ENCODE measurements at places on chromosomes 16 and 17. TPM values are rescaled to one million over a fixed set of nuclear protein-coding genes. Genes with fewer than 3 reads are reported as not detected.
A peak's percentile ranks its signal among the peaks of the same experiment; 100 is the strongest.

DNA sequence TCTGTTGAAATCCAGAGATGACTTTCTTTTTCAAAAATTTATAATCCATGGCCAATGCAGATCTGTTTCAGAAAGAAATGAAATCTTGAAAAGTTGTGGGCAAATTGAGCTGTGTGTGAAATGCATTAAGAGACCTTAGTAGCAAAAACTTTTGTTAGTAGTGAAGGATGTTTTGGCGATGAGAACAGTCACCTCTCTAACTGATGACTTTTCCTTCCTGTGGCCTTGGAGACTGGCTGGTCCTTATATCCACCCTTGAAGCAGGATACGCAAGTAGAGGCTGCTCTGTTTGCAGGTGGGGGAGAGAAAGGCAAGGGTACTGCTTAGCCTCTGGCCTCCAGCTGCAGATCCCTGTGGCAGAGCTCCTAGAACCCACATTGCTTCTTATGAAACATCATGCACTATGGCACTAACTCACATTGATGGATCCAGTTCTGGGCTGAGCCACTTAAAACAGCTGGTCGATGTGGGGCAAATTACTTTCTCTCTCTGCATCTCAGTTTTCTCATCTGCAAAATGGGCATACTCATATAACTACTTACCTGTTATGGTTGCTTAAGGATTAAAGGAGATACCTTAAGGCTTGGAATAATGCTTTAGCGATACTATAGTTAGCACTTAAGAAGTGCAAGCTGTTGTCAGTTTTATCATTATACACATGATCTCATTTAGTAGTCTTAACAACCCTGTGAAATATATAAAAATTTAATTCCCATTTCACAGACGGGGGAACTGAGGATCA is 89.3 kb downstream of the SDR42E1 start:
- DNase-seq = no peak

- DNase-seq = no peak
Measured at GRCh38 chr17:76633628-76634328, 9.8 kb downstream of the ST6GALNAC1 start.

GRCh38 chr17:11921296-11921695 is 76.0 kb downstream of the ZNF18 start:
- no peak for DNase-seq

GRCh38 chr17:66240013-66240412 is 10.8 kb upstream of the APOH start:
- DNase-seq = no peak

DNA sequence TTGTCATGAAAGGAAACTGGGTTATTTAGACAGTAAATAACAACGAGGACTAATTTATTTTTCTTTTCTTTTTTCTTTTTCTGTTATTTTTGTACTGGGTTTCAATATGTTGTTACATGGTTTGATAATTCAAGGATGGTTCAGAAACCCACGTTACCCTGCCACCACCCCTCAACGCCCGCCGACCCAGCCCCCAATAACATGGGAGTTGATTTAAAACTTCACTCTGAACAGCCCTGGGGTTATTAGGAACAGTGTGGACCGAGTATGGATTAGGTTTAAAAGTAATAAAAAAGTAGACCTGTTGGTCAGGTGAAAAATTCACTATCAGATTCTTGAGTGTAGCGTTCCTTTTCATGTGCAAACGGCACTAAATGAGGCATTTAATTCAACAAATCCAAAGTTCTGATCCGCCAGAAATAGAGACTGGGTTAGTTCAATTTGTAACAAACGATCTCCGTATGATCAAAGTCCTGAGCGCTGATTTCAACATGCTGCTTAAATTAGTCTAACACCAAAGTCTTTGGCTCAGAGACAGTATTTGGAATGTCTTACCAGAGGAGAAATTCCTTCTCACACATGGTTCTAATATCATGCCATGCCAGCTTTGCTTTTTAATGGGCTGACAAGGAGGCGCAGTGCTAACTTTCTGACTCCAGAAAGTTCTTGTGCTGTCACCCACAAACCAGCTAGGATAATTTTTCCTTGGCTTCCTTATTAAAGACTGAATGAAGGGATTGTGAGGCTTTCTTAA is 173.1 kb upstream of the IRX3 start:
- no peak for DNase-seq

GRCh38 chr17:8726941-8727555 is 17.6 kb downstream of the CCDC42 start:
- no peak for DNase-seq

DNA sequence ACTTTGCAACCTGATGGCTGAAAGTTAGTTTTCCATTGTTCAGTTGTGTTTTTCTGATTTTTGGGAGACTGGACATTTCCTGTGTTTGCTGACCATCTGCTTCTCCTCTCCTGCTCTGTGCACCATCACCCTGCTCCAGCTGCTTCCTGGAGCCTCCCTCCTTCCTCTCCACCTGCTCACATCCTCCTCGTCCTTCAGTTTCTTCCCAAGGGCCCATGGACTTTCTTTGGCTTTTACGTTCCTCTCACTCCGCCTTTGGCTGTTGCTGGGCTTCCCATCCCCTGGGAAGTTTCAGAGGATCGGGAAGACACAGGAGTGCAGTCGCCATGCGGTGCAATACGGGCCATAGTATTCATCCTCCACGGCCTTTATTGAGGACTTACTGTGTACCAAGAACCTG is 61.6 kb downstream of the TNFRSF13B start:
- no peak for DNase-seq

DNA sequence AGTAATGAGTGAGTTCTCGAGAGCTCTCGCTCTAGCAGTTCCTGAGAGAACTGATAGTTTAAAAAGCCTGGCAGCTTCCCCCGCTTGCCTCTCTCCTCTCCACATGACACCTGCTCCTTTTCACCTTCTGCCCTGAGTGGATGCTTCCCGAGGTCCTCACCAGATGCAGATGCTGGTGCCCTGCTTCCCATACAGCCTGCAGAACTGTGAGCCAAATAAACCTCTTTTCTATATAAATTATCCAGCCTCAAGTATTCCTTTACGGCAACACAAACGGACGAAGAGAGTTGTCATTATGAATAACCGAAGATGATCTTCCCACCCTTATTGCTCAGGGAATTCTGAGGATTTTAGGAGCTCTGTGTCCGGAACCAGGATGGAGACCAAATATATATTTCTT is 41.9 kb upstream of the ZCCHC14 start:
- no peak for DNase-seq

GRCh38 chr16:28563218-28563617 is 9.5 kb downstream of the SGF29 start:
- DNase-seq = no peak

DNA sequence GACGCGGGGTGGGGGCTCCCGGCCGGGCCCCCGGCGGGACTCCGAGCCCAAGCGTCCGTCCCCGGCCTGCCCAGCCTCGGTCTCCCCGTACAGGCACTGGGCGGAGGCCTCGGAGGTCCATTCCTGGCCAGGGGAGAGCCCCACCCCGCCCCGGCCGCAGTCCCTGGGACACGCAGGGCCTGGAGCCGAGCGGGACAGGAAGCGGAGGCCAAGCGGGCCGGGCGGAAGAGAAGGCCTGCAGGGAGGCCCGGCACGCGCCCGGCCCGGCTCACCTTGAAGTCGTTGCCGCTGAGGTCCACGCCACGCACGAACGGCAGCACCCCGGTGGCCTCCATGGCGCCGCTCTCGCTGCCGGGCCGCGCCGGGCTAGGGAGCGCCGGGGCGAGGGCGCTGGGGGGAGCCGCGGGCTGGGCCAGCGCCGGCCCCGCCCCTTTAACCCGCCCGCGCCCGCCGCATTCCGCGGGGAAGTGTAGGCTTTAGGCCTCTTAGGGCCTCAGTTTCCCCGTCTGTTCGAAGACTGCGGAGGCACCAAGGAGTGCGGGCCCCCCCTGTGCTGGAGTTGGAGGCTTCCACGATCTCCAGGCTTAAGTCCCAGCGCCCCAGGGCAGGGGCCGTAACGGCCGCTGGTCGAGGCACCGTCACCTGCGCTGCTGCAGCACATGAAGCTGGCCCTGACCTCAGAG is at the start of gene FLII:
Gene FLII (minus strand): TSS at position 383 of the 683 bp plus-strand sequence. CDS start 48 bp downstream, at position 335.
- DNase-seq = peak; percentile 28

DNA sequence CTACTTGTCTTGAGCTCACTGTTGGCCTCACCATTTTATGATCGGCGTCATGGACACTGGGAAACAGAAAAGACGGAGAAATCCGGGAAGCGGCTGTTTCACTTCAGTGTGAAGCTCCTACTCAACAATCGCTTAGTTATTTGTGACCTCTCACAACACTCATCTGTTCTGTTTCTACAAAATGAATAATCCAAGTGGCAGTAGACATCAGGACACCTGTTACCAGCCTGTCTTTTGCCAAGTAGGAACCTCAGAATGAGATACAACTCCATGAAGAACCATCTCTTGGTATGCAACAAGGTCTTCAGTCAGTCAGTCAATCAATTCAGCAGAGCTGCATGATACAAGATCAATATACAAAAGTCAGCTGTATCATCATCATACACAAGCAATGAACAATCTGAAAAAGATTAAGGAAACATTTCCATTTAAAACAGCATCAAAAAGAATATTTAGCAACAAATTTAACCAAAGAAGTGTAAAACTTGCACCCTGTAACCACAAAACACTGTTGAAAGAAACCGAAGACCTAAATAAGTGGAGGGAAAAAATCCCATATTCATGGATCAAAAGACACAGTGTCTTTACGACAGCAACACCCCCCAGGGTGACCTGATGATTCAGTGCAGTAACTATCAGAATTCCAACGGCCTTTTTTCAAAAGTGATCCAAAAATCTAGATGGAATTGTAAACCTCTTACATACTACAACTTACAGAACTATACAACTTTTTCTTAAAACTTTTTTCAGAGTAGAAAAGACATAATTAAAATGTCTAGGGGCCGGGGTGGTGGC is 63.4 kb downstream of the ANKRD11 start:
- no peak for DNase-seq

- DNase-seq = no peak
Measured at GRCh38 chr16:57514791-57515600, 21.4 kb downstream of the CCDC102A start.

GRCh38 chr17:67995570-67996263 is 552 bp downstream of the C17orf58 start:
- DNase-seq = no peak

- no peak for DNase-seq
Measured at GRCh38 chr16:85146532-85146797, 34.2 kb upstream of the CIBAR2 start.

- DNase-seq = peak; percentile 68
Measured at GRCh38 chr16:3654249-3654991, at the start of gene DNASE1. Gene DNASE1, plus strand, starts transcription at chr16:3654691. Its CDS starts 683 bp downstream, at chr16:3655374.

- DNase-seq = no peak
Measured at GRCh38 chr16:49058382-49058781, 223.3 kb downstream of the CBLN1 start.

- no peak for DNase-seq
Measured at GRCh38 chr17:42562388-42563142, 617 bp downstream of the COASY start.

- peak; percentile 80 for DNase-seq
Measured at GRCh38 chr17:82021107-82021899, 1.4 kb downstream of the CENPX start.

DNA sequence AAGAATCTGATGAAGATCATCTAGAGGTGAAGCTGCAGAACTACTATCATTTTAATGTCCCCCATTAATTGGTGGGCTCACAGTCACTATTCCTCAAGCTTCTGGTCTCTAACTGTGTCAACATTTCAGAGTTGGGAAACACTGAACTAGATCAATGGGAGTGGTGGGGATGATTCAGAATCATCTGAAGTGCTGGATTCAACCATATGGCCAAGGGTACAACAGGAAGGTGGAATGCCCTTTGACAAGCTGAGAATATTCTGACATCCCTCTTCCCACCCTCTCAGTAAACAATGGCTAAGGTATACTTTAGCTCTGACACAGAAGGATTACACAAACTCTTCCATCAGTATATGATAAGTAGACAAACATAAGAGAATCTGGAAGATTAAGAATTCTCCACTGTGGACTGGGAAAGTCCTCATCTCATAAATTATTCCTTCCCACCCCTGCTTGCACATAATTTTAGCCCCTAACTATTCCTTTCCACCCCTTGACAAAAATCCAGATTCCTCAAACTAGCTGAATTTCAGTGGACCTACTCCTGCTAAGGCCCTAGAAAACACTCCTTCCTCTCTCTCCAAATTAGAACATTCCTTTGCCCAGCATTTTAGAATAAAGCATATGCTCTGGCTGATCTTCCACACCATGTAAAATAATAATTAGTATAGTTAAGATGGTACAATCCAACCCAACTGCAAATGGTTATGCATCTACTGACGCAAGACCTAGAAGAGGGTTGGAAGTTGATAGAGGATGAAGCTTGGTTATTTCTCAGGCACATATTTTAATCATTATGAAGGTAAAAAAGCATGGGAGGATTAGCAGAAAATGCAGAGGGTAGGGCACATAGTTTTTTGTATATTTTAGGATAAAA is 16.3 kb upstream of the RFFL start:
- DNase-seq = no peak

GRCh38 chr17:3894911-3895343 is 2.1 kb upstream of the CAMKK1 start:
- DNase-seq = peak; percentile 64

DNA sequence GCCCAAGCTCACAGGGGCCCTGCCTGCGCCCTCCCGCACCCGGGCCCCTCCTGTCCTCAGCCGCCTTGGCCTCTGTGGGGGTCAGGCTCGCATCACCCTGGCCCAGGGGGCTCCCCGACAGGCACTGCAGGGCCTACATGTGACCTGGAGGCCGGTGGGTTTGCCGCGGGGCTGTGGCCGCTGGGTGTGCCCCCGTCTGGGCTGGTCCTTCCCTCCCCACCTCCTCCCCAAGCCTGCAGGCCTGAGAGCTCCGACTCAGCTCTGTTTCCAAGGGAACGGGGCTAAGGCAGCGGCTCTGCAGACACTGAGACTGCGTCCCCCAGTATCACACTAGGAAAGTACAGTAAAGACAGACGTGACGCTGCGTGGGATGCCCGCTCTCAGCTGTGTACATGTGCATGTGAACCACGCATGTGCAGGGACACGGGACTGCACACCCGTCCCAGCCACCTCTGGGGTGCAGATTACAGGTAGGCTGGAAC is 16.5 kb upstream of the WDR45B start:
- DNase-seq = no peak

KRTAP9-8 gene
- total RNA-seq = not detected

TPSG1 gene
- total RNA-seq = 1.6 TPM

CHST4 gene
- 586 TPM for total RNA-seq

PRSS53 gene
- 4.5 TPM for total RNA-seq

OR3A2 gene
- total RNA-seq = 3.0 TPM

KCTD19 gene
- total RNA-seq = 0.37 TPM

SOX8 gene
- total RNA-seq = 1.4 TPM

LDHD gene
- total RNA-seq = 14.5 TPM

UMOD gene
- total RNA-seq = 0.60 TPM

SLC13A2 gene
- 55.0 TPM for total RNA-seq

NATD1 gene
- total RNA-seq = 20.6 TPM

CES3 gene
- 5.2 TPM for total RNA-seq

ENDOV gene
- 26.2 TPM for total RNA-seq

TBC1D3E gene
- total RNA-seq = not detected

RFWD3 gene
- total RNA-seq = 22.6 TPM

TEKT1 gene
- total RNA-seq = not detected

PTX4 gene
- 0.14 TPM for total RNA-seq

RNF43 gene
- total RNA-seq = 19.0 TPM

KRT17 gene
- total RNA-seq = not detected

ITGAL gene
- total RNA-seq = 16.7 TPM

All from mucosa of gallbladder (tissue), 1 donor.